ENCODE measurements at places on chromosomes 16 and 17. TPM values are rescaled to one million over a fixed set of nuclear protein-coding genes. Genes with fewer than 3 reads are reported as not detected.
A peak's percentile ranks its signal among the peaks of the same experiment; 100 is the strongest.

CTF1 gene
- total RNA-seq: not detected

ARHGAP44 gene
- not detected for total RNA-seq

CBX4 gene
- total RNA-seq: 12.2 TPM

CA10 gene
- not detected for total RNA-seq

PITPNC1 gene
- 43.1 TPM for total RNA-seq

CPHXL2 gene
- total RNA-seq: not detected

CMTM3 gene
- total RNA-seq: 68.0 TPM

- DNase-seq: no peak
- H3K4me3 ChIP-seq: no peak overlapping the region
- H3K36me3 ChIP-seq: no peaks in the 10 kb centered on the region
- no peaks in the 10 kb centered on the region for H3K4me1 ChIP-seq
Observed at GRCh38 chr17:31216031-31216751, 80.8 kb downstream of the OMG start.

GRCh38 chr17:73654241-73654640 is 10.0 kb upstream of the SDK2 start:
- H3K36me3 ChIP-seq: no peaks in the 10 kb centered on the region
- no peaks in the 10 kb centered on the region for H3K4me1 ChIP-seq
- no peak overlapping the region for H3K4me3 ChIP-seq

DNA sequence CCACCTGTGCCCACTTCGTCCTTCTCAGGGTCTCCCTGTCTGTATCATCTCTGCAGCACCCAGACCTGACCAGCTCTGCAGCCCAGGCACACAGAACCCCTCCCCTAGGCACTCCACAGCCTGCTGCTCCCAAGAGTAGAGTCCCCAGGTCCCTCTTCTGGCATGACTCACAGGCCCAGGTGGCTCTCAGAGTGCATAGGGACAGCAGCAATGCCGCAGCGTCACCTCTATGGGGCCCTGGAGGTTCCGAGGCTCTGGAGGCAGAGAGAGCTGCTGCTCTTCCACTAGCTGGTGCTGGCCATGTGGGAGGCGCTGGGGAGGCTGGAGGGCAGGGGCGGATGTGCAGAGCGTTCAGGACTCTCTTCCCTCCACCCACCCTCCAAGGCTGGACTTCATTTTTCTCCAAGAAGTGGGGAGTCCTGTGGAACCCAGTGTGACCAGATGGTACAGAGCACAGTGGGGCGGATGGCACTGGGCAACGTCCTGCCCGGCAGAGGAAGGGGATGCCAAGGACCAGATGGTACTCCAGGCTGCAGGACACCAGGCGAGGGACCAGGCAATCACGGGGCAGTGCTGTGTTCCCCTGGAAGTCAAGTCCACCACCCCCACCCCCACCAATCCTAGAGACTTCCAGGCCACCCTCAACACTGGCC is 151.7 kb downstream of the RBFOX3 start:
- no peak for DNase-seq
- H3K4me1 ChIP-seq: no peaks in the 10 kb centered on the region
- H3K4me3 ChIP-seq: no peak overlapping the region
- H3K27me3 ChIP-seq: no peaks in the 10 kb centered on the region

- no peaks in the 10 kb centered on the region for H3K4me1 ChIP-seq
- no peak overlapping the region for H3K4me3 ChIP-seq
- no peaks in the 10 kb centered on the region for H3K36me3 ChIP-seq
- no peak overlapping the region for H3K27ac ChIP-seq
- DNase-seq: no peak
Observed at GRCh38 chr17:804541-805435, 22.6 kb downstream of the MRM3 start.

DNA sequence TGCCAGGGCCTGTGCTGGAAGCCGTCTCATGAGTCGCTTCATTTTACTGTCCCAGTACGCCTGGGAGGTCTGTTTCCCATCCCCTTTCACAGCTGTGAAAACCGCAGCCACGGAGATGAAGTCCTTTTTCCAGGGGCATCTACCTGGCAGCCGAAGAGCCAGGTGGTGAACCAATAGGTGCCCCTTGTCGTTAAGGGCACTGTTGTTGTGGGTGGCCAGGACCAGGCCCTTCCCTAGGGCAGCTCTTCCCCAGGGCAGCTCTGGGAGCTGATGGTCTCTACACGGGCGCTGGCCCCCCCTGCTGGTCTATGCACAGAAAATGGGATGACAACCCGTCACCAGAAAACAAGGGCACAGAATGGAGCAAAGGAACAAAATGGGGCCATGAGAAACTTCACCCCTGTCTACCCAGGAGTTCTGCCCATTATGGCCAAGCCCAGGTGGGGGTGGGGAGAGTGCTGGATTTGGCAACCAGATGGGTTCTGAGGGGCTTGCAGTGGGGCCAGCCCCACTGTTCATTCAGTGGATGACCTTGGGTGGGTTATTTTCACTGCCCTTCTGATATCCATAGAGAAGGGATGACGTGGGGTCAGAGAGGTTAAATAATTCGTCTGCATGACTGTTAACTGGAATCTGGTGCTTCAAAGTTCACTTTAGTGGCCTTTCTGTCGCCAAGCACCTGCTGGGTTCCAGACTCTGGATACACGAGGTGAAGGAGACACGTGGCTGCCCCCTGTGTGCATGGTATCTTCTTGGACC is 11.5 kb downstream of the RMI2 start:
- DNase-seq: peak; percentile 25
- H3K27ac ChIP-seq: no peak overlapping the region

DNA sequence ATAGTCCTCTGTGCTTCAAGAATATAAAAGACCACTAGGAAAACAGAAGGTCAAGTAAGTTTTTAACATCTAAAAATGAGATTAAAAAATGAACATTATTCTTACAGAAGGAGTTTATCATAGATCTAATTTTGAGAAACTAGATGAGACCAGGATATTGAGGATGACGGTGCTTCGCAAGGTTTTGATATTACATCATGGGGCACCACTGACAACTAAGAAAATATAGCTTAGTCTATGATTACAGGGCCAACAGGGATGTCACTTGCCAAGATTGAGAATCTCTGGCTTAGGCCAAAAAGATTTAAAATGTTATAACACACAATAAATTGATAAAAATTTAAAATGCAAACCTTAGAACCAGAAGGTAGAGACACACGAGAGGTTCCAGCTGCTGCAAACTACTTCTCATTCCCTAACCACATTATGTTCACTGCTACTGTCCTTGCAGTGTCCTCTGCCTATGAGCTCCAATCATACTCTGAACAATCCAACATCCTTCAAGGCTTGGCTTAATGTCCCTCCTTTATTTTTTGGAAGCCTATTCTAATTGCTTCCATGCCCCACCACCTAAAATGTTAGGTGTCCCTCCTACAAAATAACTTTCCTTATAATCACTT is 33.2 kb downstream of the USP32 start:
- no peaks in the 10 kb centered on the region for H3K27me3 ChIP-seq
- H3K4me1 ChIP-seq: peaks cover 12% of the 10 kb centered on the region
- H3K36me3 ChIP-seq: no peaks in the 10 kb centered on the region
- no peak for DNase-seq
- H3K27ac ChIP-seq: no peak overlapping the region

- H3K27ac ChIP-seq: no peak overlapping the region
- H3K4me1 ChIP-seq: no peaks in the 10 kb centered on the region
- H3K36me3 ChIP-seq: no peaks in the 10 kb centered on the region
Observed at GRCh38 chr17:74945543-74945942, 9.8 kb downstream of the OTOP3 start.

DNA sequence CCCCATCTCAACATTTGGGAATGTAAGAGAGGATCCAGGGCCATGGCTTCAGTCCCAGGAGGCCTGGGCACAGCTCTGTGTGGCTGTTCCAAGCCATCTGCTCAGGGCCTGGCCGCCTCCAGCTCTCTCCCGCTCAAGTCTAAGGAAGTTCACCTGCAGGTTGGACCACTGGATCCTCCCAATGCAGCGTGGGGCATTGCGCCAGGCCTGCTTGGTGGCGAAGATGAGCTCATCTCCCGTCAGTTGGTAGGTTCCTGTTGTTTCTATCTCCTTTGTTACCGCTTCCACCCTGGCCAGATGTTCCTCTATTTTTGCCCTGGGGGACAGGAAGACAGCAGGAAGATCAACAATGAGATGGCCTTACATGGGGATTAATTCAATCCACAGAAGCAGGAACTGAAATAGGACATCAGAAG is 17.5 kb downstream of the NOS2 start:
- no peaks in the 10 kb centered on the region for H3K36me3 ChIP-seq
- no peak overlapping the region for H3K27ac ChIP-seq
- H3K4me3 ChIP-seq: no peak overlapping the region
- no peaks in the 10 kb centered on the region for H3K27me3 ChIP-seq
- no peaks in the 10 kb centered on the region for H3K4me1 ChIP-seq
- DNase-seq: no peak

DNA sequence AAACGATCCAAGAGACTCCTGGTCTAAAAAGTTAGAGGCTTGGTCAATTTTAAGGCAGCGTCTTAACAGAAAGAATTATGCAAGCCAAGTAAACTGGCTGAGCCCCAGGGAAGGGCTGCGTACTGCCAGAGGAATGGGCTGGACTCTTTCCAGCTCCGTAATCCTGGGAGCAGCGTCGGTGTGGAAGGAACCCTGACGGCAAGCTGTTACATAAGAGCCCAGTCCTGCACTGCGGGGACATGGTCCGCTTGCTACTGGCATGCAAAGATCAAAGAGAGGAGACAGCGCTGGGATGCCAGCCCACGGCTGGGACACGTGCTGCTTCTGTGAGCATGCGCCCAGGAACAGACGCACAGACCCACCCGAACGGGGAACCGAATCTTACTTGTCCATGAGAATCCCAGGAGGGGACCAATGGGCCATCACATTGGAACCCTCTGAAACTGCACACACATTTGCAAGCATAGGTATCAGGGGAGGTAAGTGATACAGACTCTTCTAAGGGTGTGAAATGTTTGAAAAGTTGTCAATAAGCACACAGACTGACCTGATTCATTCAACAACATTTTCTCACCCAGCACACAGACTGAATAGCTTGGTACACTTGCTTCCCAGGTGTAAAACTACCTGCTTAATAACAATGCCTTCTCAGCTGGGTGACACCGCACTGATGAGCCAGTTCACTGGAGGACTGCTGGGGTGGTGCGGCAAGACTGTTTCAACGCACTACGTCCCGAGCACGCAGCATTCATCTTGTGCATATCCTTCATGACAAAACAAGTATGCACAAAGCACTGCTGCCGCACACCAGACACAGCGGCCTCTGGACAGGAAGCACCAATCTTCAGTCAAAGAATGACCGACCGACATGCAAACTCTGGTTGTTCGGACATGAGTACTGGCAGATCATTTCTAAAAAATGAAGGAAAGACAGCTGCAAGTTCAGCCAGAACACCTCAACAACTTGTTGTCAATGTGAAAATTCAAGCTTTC is 94.9 kb downstream of the ANKRD11 start:
- no peak for DNase-seq
- no peak overlapping the region for H3K4me3 ChIP-seq
- peaks cover 9% of the 10 kb centered on the region for H3K36me3 ChIP-seq
- no peaks in the 10 kb centered on the region for H3K27me3 ChIP-seq
- H3K4me1 ChIP-seq: peaks cover 55% of the 10 kb centered on the region

- peaks cover 35% of the 10 kb centered on the region for H3K4me1 ChIP-seq
- no peaks in the 10 kb centered on the region for H3K27me3 ChIP-seq
- no peak for DNase-seq
- no peak overlapping the region for H3K27ac ChIP-seq
- no peak overlapping the region for H3K4me3 ChIP-seq
Observed at GRCh38 chr17:80848449-80849102, 143.1 kb upstream of the CHMP6 start.

DNA sequence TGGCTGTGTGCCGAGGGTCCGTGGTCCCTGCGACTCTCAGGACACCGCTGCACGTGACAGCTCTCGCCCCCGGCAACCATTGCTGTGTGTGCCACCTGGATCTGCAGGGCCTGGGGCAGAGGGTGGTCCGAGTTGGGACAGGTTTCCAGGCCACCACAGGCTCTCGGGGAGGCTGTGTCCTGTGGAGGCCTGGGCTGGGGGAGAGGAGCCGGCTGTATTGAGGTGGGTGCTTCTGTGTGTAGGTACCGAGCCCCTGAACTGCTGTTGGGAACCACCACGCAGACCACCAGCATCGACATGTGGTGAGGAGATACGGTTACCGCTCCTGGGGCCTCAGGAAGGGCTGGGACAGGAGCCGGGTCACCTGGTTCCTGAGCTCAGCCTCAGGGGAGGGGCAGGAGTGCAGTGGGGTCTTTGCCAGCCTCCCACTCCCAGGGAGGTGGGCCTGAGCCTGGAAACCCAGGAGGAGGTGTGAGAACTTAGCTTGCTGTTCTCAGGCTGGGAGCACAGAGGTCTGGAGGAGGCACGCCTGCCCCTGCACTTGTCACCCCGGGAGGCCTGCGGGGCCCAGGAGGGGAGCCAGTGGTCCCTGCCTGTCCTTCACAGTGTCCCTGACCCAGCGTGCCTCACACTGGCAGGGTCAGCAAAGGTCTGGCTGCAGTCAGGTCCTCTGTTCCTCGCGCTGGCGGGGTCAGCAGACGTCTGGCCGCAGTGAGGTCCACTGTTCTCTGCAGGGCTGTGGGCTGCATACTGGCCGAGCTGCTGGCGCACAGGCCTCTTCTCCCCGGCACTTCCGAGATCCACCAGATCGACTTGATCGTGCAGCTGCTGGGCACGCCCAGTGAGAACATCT is 7.3 kb downstream of the SPATA2L start:
- no peak overlapping the region for H3K4me3 ChIP-seq
- peaks cover 13% of the 10 kb centered on the region for H3K36me3 ChIP-seq
- no peak overlapping the region for H3K27ac ChIP-seq
- peaks cover 14% of the 10 kb centered on the region for H3K4me1 ChIP-seq
- no peak for DNase-seq

GRCh38 chr17:18185832-18186626 is 2.4 kb downstream of the ALKBH5 start:
- peaks cover 71% of the 10 kb centered on the region for H3K4me1 ChIP-seq
- no peak for DNase-seq
- no peaks in the 10 kb centered on the region for H3K27me3 ChIP-seq
- peak overlapping the region; percentile 95 for H3K4me3 ChIP-seq

DNA sequence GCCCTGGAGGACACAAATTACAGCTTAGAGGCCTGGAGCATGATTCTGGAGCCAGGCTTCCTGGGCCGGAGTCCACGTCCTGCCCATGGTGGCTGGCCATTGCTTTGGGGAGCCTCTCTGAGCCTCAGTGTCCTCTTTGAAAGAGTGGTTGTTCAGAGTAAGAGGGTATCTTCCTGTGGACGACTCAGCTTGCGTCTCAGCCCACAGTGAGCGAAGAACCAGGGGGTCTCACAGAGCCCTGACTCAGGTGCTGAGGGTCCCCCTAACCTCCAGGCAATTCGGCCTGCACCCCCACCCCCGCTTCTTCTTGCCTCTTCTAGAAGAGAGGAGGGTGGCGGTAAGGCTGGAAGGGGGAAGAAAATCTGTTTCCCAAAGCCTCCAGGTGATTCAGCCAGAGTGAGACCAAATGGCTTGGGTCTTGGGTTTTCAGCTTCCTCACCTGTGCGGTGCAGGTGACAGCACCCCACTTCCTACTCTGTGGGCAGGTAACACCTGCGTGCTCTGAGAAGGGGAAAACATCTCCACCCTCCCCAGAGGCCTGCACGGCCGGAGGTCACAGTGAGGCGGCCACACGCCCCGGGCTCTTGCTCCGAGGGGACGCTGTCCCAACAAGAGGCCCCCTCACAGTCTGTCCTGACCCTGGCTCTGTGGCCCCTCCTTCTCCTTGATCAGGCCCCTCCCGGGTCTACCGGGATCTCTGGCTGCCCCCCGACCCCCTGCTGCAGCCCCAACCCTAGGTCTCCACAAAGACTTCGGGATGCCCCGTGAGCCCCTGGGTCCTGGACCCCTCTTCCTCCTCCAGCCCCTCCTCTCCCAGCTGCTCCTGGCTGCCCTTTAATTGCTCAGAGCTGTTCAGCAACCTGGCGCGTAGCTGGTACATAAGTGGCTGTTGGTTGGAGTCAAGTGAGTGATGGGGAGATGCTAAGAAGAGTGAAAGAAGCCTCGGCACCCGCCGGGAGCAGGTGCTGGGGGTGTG is 119.2 kb downstream of the METRNL start:
- H3K27me3 ChIP-seq: no peaks in the 10 kb centered on the region
- peak overlapping the region; percentile 90 for H3K27ac ChIP-seq
- peaks cover 39% of the 10 kb centered on the region for H3K4me1 ChIP-seq
- no peaks in the 10 kb centered on the region for H3K36me3 ChIP-seq
- no peak for DNase-seq
- peak overlapping the region; percentile 51 for H3K4me3 ChIP-seq

Data from CD8-positive, alpha-beta memory T cell (primary cell).